Smooth muscle cell of the umbilical artery (primary cell): ENCODE measurements at places on chromosomes 4 and X. TPM values are rescaled to one million over a fixed set of nuclear protein-coding genes. Genes with fewer than 3 reads are reported as not detected.

The HTN3 gene
- total RNA-seq = not detected in 2 replicates

The NXT2 gene
- total RNA-seq = 7.8 and 11.6 TPM in 2 replicates

The RPS6KA6 gene
- 3.3 and 5.7 TPM in 2 replicates for total RNA-seq

The PLP1 gene
- not detected in 2 replicates for total RNA-seq

The OSTC gene
- 245 and 614 TPM in 2 replicates for total RNA-seq

The GPR82 gene
- total RNA-seq = not detected in 2 replicates

The BMX gene
- 0.23 and 0.30 TPM in 2 replicates for total RNA-seq

The WNK3 gene
- total RNA-seq = 2.4 and 3.2 TPM in 2 replicates

The ARMCX1 gene
- 32.0 and 46.3 TPM in 2 replicates for total RNA-seq

The NXF2B gene
- not detected in 2 replicates for total RNA-seq

The FRAS1 gene
- 3.9 and 5.3 TPM in 2 replicates for total RNA-seq
